Dermis blood vessel endothelial cell (primary cell): ENCODE measurements at places on chromosomes 7 and 10.
A peak's percentile ranks its signal among the peaks of the same experiment; 100 is the strongest.

GRCh38 chr7:126040114-126041045 lies 1110.8 kb upstream of the POT1 start:
- DNase-seq = no peak

- no peak for DNase-seq
These were observed 28.3 kb downstream of the CDK13 start for GRCh38 chr7:39978230-39978934.

DNA sequence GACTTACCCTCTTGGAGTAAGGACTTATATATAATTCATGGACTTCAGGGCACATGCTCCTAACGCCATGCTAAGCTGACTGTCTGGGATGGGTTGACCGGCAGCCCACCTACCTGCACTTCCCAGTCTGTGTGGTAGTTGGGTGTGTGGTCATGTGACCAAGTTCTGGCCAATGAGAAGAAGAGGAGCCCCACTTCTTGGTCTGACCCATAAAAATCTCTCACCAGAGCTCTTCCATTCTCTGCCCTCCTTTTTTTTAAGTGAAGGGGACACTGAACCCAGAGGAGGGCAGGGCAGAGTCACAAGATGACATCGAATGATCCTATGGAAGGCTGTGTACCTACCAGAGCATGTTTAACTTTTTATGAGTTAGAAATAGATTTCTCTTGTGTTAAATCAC lies 370.1 kb downstream of the FRMD4A start:
- peak; percentile 29 for DNase-seq

GRCh38 chr10:12455766-12456165 lies 106.4 kb downstream of the CAMK1D start:
- DNase-seq = peak; percentile 26

DNA sequence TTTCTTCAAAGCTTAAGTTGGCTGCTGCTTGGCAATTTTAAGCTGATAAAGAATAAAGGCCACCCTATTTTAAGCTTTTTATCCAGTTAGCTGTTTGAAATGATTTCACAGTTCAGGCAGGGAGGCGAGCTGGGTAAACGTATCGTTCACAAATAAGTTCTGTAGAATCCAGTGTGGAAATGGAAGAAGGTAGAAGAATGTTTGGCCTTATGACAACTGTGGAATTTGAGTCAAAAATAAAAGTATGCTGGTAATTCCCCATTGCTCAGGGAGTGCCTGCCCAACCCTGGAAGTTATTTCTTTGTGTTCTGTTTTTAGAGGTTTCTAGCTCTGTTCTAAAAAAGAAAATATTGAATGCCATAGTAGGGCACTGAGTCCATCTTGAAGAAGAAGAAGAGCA lies 113.1 kb downstream of the ARL4A start:
- DNase-seq = no peak

DNA sequence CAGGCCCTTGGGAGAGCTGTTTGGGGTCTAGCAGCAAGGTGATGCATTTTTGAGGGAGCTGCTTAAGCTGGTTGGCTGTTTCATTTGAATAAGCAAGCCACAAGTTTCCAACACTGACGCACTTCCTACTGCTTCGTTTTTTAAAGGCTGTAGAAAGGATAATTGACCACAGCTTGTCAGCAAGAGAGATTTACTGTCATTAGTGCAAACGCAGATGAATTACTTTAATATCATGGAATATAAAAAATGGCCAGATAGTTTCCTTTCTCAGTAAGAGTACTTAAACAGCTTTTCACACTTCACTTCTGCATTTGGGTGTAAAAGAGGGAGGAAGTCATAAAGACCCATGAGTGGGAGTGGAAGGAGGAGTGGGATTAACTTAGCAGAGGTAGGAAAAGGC lies 61.5 kb downstream of the FZD1 start:
- DNase-seq = peak; percentile 40

DNA sequence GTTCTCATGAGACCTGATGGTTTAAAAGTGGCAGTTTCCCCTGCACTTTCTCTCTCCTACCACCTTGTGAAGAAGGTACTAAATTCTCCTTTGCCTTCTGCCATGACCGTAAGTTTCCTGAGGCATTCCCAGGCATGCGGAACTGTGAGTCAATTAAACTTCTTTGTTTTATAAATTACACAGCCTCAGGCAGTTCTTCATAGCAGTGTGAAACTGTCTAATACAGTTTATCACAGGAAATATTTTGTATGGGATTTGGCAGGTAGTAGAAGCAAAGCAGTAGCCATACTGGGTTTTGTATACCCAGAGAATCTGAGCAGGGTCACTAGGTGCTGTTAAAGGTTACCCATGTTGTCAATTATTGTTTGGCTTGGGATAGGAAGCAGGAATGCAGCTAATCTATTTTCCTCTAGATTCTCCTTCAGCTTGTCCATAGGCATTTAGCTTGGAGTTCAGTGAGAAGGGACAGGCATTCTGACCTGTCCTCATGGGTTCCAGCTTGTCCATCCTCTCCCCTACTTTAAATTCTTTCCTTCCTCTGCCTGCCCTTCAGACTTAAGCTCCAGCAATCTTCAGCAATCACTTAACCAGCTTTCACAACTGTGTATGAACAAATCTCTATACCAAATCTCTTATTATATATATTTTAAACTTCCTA lies 186.7 kb downstream of the PCLO start:
- no peak for DNase-seq

DNA sequence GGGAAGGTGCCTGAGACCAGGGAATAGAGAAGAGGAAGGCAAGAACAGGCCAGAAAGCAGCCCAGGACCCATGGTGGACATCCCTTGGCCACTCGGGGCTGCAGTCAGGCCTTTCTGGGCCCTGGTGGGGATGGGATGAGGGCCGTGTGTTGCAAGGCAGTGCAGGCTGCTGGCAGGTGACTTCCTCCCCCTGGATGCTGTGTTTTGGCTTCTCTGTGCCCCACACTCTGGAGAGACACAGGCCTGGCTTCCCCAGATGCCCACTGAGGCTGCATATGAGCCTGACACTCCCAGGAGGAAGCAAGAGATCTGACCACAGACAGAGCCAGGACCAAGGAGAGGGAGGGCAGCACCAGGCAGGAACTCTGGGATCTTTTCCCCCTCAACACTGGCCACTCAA lies 39.9 kb downstream of the ANXA8 start:
- no peak for DNase-seq

GRCh38 chr10:68007356-68007755 lies 67.7 kb downstream of the HERC4 start:
- no peak for DNase-seq

- DNase-seq = no peak
These were observed 134.6 kb downstream of the TEX36 start for GRCh38 chr10:125548356-125548755.

- peak; percentile 97 for DNase-seq
These were observed 312.0 kb upstream of the ZMIZ1 start for GRCh38 chr10:78756604-78757343.

GRCh38 chr10:65265451-65265954 lies 1660.3 kb upstream of the LRRTM3 start:
- DNase-seq = no peak
